CD4-positive, alpha-beta memory T cell (primary cell): ENCODE measurements at places on chromosomes 13 and 19. TPM values are rescaled to one million over a fixed set of nuclear protein-coding genes. Genes with fewer than 3 reads are reported as not detected.
A peak's percentile ranks its signal among the peaks of the same experiment; 100 is the strongest.

PSG2 gene
- total RNA-seq = not detected

PROZ gene
- not detected for total RNA-seq

ERFL gene
- 6.6 TPM for total RNA-seq

FGF21 gene
- not detected for total RNA-seq

WTIP gene
- total RNA-seq = 0.23 TPM

IL11 gene
- 0.32 TPM for total RNA-seq

MISP gene
- total RNA-seq = not detected

TGFBR3L gene
- total RNA-seq = 1.00 TPM

LGI4 gene
- total RNA-seq = 0.72 TPM

KIR2DL1 gene
- not detected for total RNA-seq

SH2D3A gene
- total RNA-seq = 64.3 TPM

DNA sequence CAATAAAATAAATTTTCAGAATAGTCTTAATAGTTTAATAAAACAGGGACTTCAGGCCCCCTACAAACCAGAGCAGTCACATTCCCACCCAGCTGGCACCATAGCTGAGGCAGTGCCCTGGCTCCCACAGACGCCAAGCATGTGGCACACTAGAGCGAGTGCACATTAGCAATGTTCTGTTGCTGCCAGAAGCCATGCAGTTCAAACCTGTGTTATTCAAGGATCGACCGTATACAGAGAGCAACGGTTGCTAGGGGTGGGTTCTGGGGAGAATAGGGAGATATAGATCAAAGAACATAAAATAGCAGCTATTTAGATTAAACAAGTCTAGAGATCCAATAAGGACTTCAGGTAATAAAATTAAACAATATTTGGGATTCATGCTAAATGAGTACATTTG is 419.3 kb upstream of the KLHL1 start:
- peak; percentile 27 for DNase-seq

DNA sequence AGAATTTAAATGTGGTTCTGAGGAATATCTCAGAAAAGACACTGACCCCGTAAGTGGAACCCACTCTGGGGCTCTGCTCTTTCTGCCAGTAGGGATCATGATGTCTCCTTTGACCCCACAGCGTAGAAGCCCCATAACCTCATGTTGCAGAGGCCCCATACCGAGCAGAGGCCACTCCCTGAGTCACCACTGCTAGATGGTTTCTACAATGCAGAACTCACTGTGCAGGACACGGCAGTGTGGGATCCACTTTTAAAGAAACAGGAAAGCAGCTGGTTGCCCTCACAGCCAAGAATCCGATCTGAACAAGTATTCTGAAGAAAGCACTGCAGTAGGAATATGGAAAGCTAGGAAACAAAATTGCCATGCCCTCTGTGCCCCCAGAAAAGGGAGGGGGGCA is 4.2 kb downstream of the SLC7A1 start:
- DNase-seq = no peak

DNA sequence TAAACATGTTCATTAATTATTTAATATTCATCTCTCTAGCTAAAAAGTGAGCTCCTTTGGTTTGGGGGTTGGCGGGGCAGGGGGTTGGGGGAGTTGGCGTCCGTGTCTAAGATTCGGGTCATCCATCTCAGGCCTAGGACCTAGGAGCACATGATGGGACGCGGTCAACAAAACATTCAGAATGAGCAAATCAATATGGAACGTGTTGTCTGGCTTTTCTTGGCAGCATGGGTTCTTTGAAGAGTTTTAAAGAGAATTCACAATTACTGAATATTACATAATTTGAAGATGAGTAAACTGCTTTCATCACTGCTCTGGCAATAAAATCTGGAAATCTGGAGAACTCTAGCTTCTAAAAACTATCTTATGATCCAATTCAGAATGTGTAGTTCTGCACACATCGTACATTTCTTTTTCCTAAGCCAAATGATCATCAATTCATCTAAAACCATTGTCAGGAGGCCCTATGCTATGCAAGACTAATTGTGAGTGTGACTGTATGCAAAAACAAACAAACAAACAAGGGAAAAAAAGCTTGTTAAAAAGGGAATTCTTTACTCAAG is 5.4 kb upstream of the ARGLU1 start:
- no peak for DNase-seq

GRCh38 chr13:35530147-35530546 is 53.7 kb upstream of the MAB21L1 start:
- no peak for DNase-seq

- no peak for DNase-seq
Measured at GRCh38 chr13:30453727-30454126, 12.0 kb downstream of the HMGB1 start.

- DNase-seq = no peak
Measured at GRCh38 chr19:38993271-38993670, 17.7 kb upstream of the FBXO17 start.

- no peak for DNase-seq
Measured at GRCh38 chr19:29855741-29856500, 44.1 kb downstream of the CCNE1 start.

DNA sequence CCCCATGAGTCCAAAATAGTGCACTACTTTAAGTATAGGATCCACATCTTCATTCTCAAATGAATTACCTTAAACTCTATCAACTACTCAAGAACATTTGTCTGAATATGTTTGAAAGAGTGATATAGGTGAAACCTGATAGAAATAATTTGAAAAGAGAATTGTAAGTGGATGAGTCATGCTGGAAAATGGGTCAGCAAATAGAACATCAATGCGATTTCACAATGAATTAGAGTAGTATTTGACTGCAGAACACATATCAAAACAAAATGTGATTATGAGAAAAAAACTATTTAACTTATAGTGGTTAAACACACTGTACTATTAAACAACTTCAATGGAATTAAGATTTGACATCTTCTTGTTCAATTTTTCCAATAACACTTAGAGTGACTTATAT is 300.6 kb upstream of the KLHL1 start:
- DNase-seq = no peak

- no peak for DNase-seq
Measured at GRCh38 chr13:71621174-71622124, 245.6 kb downstream of the DACH1 start.

- no peak for DNase-seq
Measured at GRCh38 chr19:6707658-6708018, 12.8 kb downstream of the C3 start.

GRCh38 chr13:47112205-47112902 is 215.5 kb upstream of the HTR2A start:
- DNase-seq = no peak

GRCh38 chr13:84873951-84874350 is 925.3 kb downstream of the SLITRK6 start:
- no peak for DNase-seq

- peak; percentile 50 for DNase-seq
Measured at GRCh38 chr13:109784590-109785140, 1.7 kb downstream of the IRS2 start.

DNA sequence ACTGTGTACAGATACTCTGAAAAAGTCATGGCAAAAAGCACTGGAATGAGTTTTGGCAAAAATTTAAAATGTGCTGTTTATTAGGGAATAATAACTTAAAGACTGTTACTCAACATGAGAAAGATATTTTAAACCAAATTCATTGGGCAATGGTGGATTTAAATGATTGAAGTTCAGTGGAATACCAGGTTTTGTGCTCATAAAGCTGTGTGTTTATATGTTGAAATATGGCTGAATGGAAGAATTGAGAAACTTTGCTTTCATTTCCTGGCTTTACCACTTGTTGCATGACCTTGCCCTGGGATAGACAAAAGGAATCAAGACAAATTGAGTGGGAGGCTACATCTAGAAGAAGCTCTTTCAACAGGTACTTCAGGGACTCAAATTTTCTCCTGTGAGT is 246.4 kb downstream of the GPC5 start:
- DNase-seq = no peak

DNA sequence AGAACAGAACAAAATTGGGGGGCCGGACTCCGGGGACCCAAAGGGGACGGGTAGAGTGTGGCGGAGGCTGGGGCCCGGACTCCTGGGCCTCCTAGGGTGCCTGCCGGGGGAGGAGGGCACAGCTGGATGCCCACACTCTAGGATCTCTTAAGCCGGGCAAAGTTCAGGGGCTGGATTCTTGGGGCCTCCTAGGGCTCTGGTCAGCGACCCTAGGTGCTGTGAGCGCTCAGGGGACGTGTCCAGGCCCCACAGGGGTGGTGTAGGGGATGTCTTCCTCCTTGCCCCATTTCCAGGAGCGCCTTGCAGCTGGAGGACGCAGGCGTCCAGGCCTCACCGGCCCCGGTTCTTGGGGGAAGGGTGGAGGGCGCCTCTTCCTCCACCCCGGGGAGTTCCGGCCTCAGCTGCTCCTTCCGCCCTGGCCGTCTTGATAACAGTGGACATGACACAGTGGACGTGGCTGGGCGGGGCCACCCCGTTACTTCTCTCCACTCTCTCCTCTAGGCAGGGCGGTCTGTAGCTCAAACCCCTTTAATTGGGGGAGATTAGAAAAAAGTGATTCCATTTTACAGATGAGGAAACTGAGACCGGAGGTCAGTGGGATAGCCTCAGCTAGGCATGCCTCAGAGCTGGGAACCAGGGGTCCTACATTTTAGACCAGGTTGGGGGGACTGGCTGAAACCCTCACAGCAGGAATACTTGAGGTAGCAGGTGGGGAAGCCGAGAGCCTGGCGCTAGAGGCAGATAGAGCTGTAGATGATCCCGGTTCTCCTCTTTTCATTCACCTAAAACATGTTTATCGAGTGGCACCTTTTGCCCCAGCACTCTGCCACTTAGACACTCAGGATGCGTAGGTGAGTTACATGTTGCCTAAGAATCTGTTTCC is 705 bp downstream of the STXBP2 start:
- DNase-seq = no peak

- no peak for DNase-seq
Measured at GRCh38 chr13:20222553-20222952, 9.6 kb downstream of the GJB6 start.

DNA sequence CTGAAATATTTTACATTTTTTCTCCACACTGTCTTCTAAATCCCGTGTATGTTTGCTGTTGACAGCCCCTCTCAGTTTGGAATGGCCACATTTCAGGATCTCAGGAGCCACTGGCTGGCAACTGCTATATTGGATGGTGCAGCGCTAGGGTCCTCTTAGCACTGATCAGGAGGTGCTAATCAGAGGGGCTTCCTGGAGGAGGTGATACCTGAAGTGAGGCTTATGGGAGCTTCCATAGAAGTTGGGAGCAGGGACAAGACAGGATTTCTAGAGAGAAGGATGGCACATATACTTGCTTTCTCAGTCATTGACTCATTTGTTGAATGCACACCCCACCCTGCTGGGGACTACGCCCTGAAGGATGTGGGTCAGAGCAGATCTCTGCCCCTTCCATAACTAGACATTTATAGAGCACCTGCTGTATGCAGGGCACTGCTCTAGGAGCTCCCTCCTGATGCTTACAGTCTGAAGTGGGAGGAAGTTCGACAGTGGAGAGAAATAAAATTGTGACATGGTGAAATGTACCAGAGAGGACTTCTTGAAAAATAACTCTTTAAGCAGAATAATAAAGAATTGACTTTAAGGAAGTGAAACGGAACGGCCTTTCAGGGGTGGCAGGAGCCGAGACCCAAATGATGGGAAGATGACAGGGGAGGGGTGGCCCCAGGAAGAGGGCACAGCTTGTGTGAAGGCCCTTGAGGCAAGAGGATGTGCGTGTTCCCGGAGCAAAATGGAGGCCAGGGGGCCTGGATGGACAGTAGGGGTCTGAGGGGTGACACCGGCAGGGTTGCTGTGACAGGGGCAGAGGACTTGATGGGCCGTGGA is 13.1 kb downstream of the AP2A1 start:
- DNase-seq = no peak
